ENCODE measurements at places on chromosomes 11 and 22. TPM values are rescaled to one million over a fixed set of nuclear protein-coding genes. Genes with fewer than 3 reads are reported as not detected.

- DNase-seq = no peak
Observed at GRCh38 chr11:27319072-27319471, 43.9 kb downstream of the CCDC34 start.

- no peak for DNase-seq
Observed at GRCh38 chr11:43693731-43694130, 13.2 kb downstream of the HSD17B12 start.

DNA sequence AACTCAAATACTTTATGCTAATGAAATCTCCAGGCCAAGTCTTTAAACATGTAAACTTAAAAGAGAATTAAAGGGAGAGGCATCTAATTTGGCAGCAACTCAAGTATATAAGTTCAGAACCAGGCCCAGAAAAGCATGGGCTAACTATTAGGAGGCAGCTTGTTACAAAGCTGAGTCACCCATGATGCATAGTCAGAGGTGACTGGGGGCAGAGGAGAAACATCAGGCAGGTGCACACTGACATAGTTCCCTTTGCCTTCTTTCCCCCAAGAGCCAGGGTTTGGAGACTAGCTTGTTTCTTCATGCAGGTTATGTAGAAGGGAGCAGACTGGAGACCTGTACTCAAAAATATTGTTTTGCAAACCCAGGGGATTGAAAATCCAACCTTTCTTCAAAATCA is 619.0 kb downstream of the SOX6 start:
- no peak for DNase-seq

DNA sequence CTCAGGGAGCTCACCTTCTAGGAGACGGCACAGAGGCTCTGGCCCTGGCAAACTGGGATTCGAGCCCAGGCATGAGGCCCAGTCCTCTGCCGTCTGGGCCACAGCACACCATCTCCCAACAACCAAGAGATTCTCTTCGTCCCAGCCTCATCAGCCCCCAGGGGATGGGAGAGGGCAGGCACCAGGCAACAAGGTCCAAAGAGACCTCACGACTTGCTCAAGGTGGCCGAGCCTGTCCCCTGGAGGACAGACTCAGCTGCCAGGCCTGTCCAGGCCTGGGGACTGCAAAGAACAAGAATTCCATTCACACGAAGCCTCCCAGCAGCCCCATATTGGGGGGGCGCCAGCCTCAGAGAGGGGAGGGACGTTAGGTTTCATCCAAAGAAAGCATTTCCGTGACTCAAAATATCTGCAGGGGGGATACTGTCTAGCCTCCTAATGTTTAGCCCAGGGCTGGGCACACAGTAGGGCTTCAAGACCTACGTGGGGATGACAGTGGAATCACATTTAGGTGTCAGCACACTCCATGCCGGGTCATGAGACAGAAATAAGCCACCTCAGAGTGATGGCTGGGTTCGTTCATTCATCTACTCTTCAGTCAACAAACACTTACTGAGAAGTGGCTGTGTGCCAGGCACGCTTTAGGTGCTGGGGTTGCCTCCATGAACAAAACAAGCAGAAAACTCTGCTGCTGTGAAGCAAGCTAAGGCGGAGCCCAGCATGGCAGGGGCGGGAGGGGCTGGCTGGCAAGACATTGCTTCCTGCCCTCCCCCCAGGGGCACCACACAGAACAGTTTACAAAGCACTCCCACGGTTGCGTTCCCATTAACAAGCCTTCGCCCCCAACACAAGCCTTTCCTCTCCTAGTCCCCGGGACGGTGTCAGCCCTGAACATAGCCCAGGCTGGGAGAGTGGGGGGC is 1.2 kb downstream of the CARNS1 start:
- DNase-seq = no peak

GRCh38 chr11:78572394-78572793 is 2.3 kb downstream of the NARS2 start:
- DNase-seq = no peak

DNA sequence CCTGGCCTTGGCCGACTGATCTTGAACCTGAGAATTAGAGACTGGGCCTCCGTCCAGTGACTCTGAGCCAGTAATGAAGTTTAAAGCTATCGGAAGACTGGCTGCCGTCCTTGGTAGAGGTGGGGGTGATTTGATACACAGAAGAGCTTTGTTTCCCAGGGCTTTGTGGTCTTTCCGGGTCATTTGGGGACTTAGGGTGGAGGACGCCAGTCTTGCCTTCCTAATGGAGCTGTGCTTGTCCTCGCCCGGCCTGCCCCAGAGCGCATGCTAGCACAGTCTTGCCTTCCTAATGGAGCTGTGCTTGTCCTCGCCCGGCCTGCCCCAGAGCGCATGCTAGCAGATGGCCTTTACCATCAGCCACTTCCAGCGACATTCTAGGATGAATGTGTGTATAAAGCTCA is 65.8 kb downstream of the ST3GAL4 start:
- DNase-seq = no peak

DNA sequence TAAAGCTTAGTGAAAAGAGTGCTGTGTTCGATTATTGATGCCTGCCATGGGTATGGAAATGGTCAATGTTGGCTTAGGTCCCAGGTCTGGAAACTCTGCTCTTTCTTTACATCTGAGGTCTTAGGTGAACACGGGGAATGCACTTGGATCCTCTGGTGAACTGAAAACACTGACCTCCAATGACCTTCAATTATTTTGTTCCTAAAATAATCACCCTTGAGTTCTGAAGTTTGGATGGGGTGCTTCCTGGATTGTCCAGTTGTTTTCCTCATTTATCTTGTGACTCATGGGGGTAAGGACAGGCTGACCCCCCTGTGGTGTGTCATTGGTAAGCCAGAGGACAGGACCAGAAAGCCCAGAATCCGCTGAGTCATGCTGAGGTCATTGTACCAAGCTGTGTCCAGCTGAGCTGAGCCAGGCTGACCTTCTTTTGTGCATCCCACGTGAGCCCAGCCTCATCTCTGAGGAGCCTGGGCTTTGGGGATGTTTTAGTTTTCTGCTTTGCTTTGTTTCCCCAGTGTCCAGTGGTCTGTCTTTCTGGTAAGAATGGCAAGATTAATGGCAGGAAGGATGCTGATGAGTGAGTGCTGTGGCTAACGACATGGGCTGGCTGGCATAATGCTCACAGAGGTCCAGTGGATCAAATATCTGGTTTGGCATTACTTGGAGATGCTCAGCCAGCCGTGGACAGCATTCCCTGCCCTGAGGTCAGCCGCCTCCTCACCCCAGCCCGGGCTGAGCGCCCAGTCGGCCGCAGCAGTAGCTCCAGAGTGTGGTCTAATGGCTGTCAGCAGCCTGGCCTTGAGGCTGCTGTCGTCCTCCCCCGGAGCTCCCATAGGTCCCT is 35.6 kb downstream of the AMPD3 start:
- DNase-seq = no peak

GRCh38 chr22:41913040-41913719 is 1.7 kb downstream of the SHISA8 start:
- DNase-seq = no peak

DNA sequence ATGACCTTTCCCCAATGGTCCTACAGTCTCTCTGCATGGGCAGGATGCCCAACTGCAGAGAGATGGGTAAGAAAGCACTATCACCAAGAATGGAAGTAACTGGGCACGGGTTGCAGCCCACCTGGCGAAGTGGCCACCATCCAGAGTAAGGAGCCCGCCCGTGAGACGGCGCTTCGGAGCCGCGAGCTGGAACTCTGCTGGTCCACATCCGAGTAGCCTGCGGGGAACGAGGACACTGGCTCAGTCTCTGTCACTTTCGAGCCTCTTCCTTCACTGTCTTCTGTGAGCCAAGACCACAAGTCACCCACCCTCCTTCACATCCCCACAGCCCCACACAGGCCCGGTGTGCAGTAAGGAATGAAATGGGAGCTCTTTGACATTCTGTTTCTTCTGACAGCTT is 5.7 kb downstream of the SUN2 start:
- DNase-seq = no peak

- no peak for DNase-seq
Observed at GRCh38 chr11:118081241-118081958, 4.5 kb downstream of the TMPRSS4 start.

DNA sequence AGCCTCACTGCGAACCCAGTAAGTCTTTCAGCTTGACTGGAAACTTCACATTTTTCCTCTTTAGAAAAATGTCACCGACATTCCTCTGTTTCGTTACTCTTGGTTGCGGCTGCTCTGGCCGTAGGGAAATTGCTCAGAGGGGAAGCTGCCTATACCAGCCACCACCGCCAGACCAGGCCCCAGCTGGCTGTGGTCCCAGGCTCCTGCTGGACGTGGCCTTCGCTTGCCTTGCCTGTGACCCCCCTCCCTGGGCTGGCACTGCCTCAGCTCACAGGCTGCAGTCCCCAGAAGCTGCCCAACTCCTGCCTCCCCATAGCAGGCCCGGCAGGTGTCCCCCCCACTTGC is 197.8 kb downstream of the MN1 start:
- DNase-seq = no peak

- DNase-seq = no peak
Observed at GRCh38 chr22:48137640-48138039, 1375.2 kb downstream of the TBC1D22A start.

DNA sequence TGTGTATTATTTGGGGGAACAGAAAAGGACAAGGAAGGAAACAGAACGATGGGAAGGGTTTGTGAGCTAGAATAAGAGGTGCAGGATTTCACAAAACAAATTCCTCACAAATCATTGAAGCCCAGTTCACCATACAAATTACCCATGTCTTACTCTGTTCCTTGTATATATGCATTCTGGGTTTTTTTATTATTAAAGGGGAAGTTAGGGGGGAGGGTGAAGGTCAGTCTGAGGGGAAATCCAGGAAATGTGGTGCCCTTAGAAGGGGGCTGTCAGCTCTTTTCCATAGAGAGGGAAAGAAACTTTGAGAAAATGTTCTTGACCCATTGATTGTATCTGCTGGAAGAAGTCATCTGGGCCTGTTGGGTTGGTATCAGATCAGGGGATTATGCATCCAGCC is 90.8 kb downstream of the RNF169 start:
- no peak for DNase-seq

DNA sequence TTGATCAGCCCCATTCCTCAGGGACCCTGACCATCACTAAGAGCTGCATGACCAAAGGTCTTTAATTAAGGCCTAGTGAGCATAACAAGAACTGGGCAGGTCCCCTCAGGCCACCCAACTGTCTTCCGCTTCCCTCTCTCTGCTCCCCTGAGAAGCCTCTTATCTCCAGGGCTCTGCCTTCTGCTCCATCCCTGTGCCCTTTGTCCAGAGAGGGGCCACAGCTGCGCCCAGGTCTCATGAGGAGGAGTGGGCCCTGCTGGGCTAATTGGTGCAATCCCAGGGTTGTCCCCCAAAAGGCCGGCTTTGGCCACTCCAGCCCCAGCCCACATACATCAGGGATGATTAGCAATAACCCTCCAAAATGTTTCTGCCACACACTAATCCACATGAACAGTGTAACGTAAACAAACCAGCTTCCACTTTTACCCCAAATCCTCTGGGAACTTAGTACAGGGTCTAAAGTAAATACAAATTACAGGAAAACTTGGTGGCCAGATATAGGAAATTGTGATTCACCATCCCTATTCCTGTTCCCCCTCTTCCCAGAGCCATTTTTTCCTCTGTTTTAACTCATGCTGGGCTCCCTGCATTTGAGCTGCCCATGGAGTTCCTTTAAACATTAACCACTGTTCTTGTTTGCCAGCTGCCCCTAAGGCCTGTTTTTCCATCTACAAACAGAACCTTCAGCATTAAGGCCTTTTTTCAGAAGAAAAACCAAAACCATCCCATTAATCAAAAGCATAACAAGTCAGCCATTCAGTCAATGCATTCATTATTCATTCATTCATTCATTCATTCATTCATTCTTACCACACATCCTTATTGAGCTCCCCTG is 34.6 kb upstream of the CAVIN3 start:
- DNase-seq = no peak

DNA sequence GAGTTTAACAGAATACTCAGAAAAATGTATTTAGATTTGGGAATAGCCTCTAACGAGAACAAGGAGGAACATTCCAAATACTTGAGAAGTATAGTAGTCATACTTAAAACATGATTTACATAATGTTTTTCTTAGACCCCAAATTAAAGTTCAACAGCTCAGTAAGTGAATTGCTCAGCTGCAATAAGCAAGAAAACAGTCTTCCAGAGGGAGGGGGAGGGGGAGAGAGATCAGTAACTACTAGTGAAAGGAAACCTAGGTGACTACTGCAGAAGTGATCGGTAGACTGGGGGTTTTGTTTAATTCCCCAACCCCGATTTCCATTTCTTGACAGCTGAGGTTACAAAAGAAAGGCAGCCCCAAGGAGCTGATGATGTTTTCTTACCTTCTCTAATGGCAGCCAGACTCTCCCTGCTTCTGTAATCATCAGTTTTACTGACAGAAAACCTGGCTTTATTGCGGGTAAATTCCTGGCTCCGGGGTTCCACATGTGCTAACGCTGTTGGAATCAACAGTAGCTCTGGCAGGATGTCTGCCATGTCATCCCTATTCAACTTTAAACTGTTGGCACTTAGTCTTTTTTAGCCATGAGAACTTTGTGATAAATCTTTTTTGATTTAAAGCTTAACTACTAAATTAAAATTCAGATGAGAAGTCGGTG is 82.4 kb upstream of the BIRC3 start:
- no peak for DNase-seq

GRCh38 chr11:110587972-110588371 is 124.3 kb downstream of the ARHGAP20 start:
- DNase-seq = no peak

GRCh38 chr11:68012044-68012842 is 2.1 kb downstream of the ALDH3B1 start:
- no peak for DNase-seq

Gene MRGPRX3
- polyA plus RNA-seq = not detected

Gene MRGPRF
- 26.5 TPM for polyA plus RNA-seq

Gene NXPE2
- 0.40 TPM for polyA plus RNA-seq

Gene UPB1
- 0.79 TPM for polyA plus RNA-seq

Gene DUSP8
- polyA plus RNA-seq = 4.7 TPM

Gene APOL5
- not detected for polyA plus RNA-seq

Gene PKDREJ
- 0.22 TPM for polyA plus RNA-seq

Data from right renal pelvis (tissue), 4 donors.